ENCODE measurements at places on chromosomes 1 and 21.

- DNase-seq, result no peak
Observed at GRCh38 chr1:193471981-193472380, 285.6 kb upstream of the B3GALT2 start.

- DNase-seq, result no peak
Observed at GRCh38 chr1:16978567-16979474, 1.6 kb downstream of the MFAP2 start.

- no peak for DNase-seq
Observed at GRCh38 chr1:30108186-30108585, 615.2 kb downstream of the MATN1 start.

DNA sequence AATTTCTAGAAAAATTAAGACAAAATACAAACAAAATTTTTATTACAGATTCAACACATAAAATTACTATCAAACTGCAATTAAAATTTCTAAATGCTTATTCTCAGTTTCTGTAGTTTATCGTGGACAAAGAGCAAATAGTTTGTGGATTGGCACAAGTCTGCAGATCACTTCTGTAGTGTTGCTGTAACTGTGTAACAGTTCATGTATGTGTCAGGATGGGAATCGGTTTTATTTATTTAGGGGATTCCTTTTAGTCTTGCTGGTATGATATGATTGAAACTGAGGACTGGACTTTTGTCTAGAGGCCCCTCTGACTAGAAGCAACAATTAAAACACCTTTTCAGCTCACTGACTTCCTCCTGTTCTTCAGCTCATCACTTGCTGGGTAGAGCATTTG, 60.8 kb downstream of the LRIG2 start:
- DNase-seq, result no peak

DNA sequence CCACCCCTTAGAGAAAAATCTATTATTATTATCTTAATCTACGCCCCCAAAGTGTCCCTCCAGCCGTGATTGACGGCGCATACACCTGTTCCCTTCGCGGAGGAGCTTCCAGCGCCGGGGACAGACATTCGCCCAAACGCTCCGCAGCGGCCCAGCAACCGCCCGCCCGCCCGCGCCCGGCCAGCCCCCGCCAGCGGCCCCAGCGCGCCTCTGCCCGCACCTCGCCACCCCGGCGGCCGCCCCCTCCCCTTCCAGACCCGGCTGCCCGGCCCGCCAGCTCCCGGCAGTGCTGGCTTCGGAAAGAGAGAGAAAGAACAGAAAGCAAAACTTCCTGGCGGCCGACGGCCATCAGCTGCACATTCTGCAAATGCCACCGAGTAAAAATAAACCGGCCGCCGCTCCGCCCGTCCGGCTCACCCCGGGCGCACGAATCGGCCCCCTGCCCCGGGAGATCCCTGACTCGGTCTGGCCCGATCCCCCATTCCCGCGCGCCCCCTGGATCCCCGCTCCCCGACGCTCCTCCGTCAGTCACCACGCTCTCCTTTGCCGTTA, 1.6 kb downstream of the CASZ1 start:
- no peak for DNase-seq

- DNase-seq, result no peak
Observed at GRCh38 chr1:60893136-60893930, 189.0 kb upstream of the NFIA start.

GRCh38 chr21:17414766-17415165, 98.1 kb upstream of the CXADR start:
- DNase-seq, result no peak
